ENCODE measurements at places on chromosomes 5 and 9.
A peak's percentile ranks its signal among the peaks of the same experiment; 100 is the strongest.

DNA sequence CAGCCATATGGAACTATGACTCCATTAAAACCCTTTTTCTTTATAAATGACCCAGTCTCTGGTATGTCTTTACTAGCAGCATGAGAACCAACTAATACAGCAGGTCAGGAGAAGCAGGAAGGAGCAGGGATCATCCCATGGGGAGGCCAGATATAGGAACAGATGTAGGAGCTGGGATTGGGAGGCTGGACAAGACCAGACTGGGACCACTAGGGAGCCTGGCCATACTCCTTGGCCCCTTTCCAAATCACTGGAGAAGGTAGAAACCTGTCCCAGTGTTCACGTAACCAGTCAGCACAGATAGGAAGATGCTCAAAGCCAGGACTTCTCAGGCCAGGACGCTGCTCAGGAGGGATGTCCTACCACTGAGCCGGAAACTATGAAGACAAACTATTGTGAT, 95.5 kb downstream of the LMX1B start:
- no peak for DNase-seq

DNA sequence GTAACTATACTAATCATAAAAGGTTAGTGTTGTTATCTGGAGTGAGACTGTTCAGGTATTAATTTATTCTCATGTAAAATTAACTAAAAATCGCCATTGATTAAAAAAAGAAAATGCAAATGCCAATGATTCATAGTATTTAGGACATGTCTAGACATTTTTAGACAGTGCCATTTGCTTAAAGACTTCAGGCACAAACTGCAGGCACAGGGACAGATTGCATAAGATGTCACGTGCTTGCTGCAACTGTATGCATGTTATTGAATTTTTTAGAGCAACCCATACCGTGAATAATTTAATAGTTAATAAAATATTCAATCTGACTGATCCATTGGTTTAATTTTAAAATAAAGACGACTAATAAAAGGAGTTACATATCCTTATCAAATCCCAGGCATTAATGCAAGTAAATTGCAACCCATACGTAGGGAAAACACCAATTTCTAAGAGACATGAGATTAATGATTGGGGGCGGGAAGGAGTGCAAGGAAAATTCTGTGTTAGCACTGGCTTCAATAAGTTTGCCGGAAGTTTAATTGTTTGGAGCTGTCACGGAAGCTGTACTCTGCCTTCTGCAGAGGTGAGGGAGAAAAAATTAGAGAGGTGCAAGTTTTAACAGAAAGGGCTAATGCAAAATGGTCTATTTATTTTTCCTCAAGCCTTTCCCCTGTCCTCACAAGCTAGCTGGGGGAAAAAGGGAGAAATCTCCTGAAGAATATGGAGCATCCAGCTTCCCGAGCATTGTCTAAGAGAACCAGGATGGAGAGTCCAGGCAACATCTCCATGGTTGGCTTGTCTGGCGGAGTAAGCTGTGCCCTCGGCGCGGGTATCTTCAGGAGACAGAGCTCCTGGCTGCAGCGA, 2.9 kb downstream of the EDIL3 start:
- no peak for DNase-seq

- no peak for DNase-seq
Observed at GRCh38 chr5:179263391-179264052, 81.7 kb downstream of the ADAMTS2 start.

DNA sequence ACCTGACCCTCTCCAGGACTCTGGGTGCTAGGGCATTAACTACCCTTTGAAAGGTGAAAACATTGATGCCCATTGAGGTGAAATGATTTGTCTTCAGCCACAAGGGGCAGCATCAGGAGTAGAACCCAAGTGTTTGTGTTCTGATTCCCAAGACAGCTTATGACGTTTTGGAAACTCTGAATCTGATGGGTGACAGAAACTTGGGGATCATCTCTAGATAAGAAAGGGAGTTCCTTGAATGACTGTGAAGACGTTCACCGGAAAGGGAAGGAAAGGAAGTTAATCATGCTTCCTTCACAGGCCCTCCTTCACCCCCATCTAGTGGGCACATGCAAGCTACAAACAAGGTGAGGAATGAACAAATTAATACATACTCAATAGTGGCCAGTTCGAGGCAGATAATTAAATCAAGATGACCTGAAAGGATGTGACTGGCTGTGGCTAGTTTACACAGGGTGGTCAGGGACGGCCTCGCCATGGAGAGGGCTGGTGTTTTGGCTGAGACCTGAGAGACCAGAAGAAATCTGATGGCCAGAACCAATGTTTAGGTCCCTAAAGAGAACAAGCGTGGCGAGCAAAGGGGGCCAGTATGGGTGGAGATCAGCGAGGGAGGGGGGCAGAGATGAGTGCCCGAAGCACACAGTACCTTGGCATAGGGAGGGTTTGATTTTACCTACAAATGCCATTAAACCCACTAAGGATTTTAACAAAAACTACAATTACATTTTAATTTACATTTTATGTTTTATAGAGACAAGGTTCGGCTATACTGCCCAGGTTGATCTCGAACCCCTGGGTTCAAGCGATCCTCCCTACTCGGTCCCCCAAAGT, 937 bp upstream of the SLC26A2 start:
- DNase-seq, result peak; percentile 15

DNA sequence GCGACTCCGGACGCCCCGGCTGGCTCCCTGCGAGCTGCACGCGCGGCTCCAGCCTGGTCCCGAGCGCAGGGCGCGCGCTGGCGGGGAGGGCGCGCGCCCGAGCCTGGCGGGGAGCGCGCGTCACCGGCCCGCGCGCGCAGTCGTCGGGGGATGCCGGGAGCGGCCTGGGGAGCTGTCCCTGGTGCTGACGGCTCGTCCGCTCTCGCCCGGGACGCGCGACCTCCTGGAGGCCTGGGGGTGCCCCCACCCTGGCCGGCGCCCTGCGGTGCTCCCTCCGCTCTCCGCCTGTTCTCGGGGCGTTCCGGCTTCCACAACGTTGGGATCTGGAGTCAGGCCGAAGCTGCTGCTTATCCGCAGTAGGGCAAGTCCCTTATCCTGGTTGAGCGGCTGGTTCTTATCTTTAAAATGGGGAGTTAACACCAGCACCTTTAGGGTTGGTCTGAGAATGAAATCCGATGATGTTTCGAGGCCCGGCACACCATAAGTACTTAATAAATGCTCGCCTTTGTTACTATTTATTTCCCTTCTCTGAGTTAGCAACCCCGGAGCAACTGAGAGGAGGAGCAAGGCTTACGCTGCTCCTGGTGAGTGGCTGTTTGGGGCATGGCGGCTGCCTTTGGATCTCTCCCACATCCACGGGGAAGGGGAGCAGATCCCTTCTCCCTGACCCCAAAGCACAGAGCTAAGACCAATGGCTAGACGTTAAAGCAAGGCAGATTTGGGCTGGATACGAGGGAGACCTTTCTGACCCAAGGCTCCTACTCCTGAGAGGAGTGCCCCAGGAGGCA, at the start of gene FAM163B:
Gene FAM163B, minus strand, starts transcription at position 79 of the 788 bp plus-strand sequence. CDS start 29,166 bp downstream, outside the sequence.
- no peak for DNase-seq

GRCh38 chr5:77400645-77401044, 91.5 kb downstream of the WDR41 start:
- DNase-seq, result no peak

DNA sequence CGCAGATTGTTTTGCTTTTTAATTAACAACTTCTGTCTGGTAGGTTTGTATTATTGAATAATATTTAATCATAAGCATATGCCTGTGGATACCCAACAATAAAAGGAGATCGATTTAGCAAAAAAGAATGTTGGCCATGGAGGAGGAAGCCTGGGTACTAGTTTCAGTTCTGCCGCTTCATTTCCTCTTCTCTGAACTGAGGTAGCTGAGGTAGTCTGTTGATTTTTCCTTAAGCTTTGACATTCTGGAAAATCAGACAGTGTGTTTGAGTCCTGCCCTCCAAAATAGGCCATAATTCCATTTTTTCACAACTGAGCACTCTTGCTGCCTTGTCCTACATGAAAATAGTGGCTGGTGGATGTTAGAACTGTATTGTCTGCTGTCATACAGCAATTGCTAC, 6.0 kb upstream of the GPR21 start:
- no peak for DNase-seq

- no peak for DNase-seq
Observed at GRCh38 chr9:117574099-117574498, 130.1 kb upstream of the TLR4 start.

DNA sequence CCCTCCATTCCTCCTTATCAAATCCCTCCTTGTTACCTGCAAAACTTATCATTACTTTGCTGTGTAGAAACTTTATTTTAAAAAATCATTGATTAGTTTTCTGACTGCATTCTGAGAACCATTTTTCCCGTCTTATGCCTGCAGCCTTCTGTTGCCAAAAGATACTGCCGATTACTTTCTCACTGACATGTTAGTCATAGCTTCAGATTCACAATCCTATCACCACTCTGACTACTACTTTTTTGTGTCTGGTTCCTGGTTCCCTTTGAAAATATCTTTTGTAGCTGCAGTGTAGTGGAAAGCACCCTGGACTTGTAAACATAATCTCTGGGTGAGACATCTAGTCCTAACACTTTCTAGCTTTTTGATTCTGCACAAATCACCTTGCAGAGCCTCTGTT, 71.7 kb downstream of the NR2F1 start:
- no peak for DNase-seq

DNA sequence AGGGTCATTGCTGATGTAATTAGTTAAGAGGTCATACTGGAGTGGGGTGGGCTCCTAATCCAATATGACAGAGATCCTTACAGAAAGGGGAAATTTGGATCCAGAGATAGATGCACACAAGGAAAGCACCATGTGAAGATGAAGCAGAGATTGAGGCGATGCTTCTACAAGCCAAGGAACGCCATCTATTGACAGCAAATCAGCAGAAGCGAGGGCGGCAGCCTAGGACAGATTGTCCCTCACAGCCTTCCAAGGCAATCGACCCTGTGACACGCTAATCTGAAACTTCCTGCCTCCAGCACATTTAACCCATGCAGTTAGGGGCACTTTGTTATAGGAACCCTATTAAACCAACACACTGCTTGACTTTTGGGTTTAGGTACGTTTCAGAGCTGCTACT, 285.1 kb upstream of the DAP start:
- DNase-seq, result no peak

GRCh38 chr5:55923865-55924500, 70.8 kb downstream of the IL6ST start:
- no peak for DNase-seq

GRCh38 chr5:1063661-1064382, 48.0 kb downstream of the SLC12A7 start:
- no peak for DNase-seq

DNA sequence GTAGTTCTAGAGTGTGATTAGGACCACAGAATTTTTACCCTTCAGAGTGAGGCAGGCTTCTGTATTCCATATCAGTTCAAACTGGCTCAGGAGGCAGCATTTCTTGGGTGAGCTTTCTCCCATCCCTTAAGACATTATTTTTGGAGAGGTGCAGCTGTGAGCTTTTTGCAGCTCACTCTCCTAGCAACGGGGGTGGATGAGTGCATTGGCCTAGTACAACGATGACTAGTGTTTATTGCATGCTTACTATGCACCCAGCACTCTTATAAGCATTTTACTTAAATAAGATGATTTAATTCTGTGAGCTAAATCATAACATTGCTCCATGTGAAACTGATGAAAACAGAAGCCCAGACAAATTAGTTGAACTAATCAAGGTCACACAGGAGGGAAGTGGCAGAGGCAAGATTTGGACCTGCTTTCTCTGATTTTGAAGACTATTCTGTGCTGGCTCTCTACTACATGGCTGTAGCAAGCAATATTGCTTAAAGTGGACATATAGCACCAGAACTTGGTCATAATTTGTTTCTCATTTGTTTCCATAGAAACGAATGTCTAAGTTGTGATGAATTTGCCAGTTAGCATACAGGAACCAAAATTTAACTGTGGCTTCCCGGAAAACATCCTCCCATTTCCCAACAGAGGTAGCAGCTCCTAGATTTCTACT, 372.1 kb upstream of the RIOK2 start:
- DNase-seq, result no peak

DNA sequence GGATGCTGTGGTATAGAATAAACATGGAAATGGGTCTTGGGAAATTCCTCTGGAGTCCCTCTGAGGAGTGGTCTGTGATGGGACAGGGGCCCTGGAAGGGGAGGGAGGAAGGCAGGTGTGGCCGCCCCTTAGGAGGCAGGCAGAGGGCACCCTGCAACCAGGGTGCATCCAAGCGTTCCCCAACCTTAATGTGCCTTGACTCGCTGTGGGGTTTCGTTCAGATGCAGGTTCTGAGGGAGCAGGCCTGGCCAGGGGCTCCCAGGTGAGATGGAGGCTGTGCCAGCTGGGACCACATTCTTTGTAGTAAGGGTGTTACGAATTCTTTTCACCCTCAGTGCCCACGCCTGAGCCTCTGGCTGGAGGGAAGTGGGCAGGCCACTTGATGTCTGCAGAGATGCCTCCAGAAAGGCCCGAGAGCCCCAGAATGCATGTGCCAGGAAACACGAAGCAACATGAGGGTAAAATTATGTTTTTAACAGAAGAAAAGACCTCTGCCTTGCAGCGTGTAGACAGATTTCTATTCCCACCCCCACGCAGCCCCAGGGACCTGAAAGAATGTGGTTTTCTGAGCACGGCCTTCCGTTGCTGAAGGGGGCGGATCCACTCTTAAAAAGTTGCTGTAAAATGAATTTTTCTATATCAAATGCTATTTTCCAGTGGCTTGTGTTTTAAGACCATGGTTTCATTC, 150.4 kb upstream of the IER5L start:
- no peak for DNase-seq

DNA sequence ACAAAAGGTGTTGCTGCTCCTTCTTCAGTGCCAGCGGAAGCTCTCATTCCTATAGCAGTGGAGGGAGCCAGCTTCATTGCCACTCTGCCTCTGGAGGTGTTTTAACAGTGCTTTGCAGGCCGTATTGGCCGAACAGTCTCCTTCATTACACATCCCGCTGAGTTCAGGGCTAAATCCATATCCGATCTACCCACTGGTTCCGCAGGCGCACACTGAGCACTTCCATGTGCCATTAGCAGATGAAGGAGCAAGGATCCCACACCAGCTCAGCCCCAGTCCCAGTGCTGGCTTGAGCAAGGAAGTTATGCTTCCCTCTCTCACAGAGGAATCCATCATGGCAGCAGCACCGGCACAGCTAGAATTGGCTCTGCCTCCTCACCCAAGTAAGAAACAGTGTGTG, 121.2 kb upstream of the IRX2 start:
- DNase-seq, result no peak

DNA sequence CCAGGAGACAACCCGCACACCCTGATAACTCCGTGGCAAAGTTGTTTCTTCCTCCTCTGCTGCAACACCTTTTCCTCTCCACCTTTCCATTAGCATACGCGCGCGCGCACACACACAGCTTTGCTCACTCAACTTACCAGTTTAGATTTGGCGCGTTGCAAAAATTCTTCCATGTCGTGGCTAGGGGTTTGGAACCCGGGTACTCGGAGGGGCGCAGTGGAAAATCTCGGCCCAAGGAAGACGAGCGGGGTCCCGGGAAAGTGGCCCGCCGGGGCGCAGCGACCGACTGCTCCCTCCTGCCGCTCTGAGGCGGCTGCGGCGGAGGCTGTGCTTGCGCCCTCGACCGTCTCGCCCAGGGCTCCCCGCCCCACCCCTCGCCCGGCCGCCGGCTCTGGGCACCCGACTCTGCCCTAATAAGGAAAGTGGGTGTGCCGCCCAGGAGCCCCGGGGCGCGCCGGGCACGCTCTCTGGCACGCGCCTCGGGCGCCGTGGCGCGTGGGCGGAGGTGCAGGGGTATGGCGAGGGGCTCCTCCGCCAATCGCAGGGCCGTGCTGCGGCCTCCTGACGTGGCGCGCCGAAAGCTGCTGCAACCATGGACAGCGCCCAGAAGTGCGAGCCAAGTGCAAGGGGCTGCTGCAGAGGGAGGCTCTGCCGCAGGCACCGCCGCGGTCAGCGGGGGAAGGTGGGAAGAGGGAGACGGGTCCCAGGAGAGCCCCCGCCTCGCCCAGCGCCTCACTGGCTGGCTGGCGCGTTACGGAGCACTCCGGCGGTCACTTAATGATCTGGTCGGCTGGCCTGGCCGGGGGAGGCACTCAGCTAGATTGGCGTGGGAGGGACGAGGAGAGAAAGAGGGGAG, at the start of gene PRUNE2:
Gene PRUNE2, minus strand, starts transcription at position 324 of the 856 bp plus-strand sequence. Its CDS starts 151 bp downstream, at position 173.
- DNase-seq, result no peak
